Natural killer cell (primary cell): ENCODE measurements at places on chromosomes 13 and 19. TPM values are rescaled to one million over a fixed set of nuclear protein-coding genes. Genes with fewer than 3 reads are reported as not detected.

The ATP8B3 gene
- 11.5 TPM for total RNA-seq

The BICRA gene
- 37.4 TPM for total RNA-seq

GRCh38 chr13:80753866-80754265, 412.9 kb upstream of the SPRY2 start:
- DNase-seq, result no peak
- no peaks in the 10 kb centered on the region for H3K4me1 ChIP-seq
- no peak overlapping the region for H3K4me3 ChIP-seq
- no peak overlapping the region for H3K27ac ChIP-seq
- no peaks in the 10 kb centered on the region for H3K36me3 ChIP-seq
- no peaks in the 10 kb centered on the region for H3K27me3 ChIP-seq

GRCh38 chr13:45748941-45749759, 47.0 kb downstream of the CBY2 start:
- no peak for DNase-seq
- no peaks in the 10 kb centered on the region for H3K27me3 ChIP-seq
- H3K36me3 ChIP-seq, result no peaks in the 10 kb centered on the region

The LDLR gene
- total RNA-seq, result 84.7 TPM

DNA sequence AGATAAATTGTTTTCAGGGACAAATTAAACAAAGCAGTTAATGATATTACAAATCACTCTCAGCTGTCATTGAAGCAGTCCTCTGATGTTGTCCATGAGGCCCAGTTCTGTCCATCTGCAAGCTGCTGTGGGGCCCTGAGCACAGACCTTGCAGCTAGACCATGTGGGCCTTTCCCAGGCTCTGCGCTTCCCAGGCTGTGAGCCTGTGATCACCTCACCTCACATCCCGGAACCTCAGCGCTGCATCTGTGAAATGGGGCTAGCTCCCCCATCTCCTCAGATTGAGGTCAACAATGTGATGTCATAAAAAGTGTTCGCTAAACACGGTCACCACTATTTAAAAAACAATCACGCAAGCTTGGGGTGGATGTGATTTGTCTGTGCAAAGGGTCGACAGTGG, 51.9 kb upstream of the UQCRFS1 start:
- no peak for DNase-seq
- H3K4me1 ChIP-seq, result peaks cover 15% of the 10 kb centered on the region
- no peaks in the 10 kb centered on the region for H3K27me3 ChIP-seq
- no peak overlapping the region for H3K4me3 ChIP-seq

The SERPINE3 gene
- total RNA-seq, result not detected
